ENCODE measurements at places on chromosomes 13 and 19. TPM values are rescaled to one million over a fixed set of nuclear protein-coding genes. Genes with fewer than 3 reads are reported as not detected.

The SGTA gene
- total RNA-seq, result 47.2 TPM

The UGGT2 gene
- total RNA-seq, result 31.4 TPM

The ATG4D gene
- 38.4 TPM for total RNA-seq

The KCNN1 gene
- total RNA-seq, result not detected

The TEKTIP1 gene
- total RNA-seq, result not detected

DNA sequence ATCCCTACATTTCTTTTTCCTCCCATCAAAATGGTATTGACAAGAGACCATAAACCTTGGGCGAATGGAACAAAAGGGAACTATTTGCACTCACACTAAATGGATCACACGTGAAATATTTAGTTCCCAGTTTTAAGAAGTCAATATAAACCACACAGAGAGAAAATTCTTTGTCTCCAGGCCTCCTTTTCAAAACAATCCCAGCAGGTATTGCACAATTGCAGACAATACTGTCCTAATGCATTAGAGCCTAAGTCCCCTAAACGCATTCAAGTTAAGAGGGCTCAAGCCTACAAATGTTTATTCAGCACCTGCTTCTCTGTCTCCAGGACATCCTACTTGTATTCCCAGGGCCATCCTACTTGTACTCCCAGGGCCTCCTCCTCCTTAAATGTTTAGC, 1.3 kb upstream of the B3GLCT start:
- no peak for DNase-seq

DNA sequence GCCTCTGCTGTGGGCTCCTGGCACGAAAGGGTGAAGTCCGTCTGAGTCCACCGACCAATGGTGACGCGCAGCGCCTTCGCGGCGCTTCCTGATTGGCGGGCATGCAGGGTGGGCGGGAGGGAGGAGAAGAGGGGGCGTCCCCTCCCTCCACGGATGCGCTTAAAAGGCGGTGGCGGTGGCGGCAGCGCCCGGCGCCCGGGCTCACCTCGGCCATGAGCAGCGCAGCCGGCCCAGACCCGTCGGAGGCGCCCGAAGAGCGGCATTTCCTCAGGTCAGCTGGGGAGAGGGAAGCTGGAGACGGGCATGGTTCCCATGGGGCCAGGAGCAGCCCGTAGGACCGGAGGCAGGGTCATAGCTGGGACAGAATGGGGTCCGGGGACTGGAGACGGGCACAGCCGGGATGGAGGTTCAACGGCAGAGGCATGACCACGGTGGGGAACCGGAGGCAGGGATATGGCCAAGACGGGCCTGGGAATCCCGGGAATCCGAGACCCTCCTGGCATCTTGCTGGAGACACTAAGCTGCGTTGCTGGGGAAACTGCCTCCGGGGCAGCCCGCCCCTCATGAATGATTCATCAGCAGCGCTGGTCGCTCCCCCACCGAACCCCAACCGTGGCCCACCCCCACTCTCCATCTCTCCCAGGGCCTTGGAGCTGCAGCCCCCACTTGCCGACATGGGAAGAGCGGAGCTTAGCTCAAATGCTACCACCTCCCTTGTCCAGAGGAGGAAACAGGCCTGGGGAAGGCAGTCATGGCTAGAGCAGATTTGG, at the start of gene YJEFN3:
Gene YJEFN3 (plus strand): TSS at position 191 of the 770 bp plus-strand sequence. CDS start 22 bp downstream, at position 213.
- DNase-seq, result no peak

DNA sequence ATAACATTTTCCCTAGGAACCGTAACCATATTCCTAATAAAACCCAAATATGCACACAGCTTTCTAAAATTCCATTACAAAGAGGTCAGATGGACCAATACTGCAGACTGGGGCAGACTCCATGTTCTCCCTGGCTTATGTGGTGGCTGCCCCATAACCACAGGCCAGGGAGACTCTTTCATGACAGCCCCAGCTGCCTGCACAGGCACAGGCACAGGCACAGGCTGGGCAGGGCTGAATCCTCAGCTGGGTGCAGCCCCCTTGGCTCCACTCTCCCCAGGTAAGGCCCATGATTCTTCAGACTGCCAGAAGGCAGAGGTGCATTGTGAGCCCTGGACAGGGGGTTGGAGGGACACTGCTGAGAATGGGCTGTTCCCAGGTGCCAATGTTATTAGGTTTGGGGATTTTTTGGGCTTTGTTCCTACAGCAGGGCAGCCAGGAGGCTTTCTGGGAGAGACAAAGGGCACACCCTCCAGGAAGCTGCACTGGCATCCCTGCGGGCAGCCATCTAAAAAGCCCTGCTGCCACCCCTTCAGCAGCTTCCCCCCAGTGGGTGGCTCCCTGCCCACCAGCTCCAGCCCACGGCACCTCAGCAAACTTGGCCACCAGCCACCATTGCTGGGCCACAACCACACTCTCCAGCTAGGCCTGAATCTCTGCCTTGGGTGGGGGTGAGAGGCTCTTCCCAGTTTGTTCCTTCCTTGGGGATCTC, 20.0 kb downstream of the DOCK9 start:
- DNase-seq, result no peak

GRCh38 chr19:42316223-42317211, 3.4 kb downstream of the TMEM145 start:
- DNase-seq, result no peak

- DNase-seq, result no peak
Observed at GRCh38 chr13:33319859-33320258, 34.3 kb upstream of the STARD13 start.

DNA sequence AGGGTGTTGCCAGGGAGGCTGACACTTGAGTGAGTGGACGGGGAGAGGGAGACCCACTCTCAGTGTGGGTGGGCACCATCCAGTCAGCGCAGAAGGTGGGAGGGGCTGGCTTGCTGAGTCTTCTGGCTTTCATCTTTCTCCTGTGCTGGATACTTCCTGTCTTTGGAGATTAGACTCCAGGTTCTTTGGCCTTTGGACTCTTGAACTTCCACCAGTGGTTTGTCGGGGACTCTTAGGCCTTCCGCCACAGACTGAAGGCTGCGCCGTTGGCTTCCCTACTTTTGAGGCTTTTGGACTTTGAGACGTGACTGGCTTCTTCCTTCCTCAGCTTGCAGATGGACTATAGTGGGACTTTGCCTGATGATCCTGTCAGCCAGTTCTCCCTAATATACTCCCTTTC, 4.3 kb upstream of the LENG8 start:
- no peak for DNase-seq

DNA sequence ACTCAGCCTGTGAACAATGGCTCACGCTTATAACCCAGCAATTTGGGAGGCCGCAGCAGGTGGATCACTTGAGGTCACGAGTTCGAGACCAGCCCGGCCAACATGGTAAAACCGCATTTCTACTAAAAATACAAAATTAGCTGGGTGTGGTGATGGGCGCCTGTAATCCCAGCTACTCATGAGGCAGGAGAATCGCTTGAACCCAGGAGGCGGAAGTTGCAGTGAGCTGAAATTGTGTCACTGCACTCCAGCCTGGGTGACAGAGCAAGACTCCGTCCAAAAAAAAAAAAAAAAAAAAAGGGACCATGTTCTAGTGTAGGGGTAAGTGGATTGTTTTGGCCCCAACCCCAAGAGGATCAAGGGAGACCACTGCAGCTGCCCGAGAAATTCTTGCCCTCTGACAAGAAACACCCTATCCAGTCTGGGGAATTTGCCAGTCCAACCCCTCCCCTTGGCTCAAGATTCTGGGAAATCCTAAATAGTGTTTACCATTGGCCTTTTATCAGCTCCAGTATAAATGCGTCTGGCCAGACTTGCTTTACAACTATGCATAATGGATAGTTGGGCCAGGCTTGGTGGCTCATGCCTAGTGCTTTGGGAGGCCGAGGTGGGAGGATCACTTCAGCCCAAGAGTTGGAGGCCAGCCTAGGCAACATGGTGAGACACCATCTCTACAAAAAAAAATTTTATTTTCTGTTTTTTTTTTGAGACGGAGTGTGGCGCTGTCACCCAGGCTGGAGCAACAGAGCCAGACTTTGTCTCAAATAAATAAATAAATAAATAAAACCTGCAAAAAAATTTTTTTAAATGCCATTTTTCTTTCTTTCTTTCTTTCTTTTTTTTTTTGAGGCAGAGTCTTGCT, 5.1 kb upstream of the DHDH start:
- DNase-seq, result no peak

GRCh38 chr13:102914339-102914930, 68.6 kb downstream of the ERCC5 start:
- DNase-seq, result no peak

GRCh38 chr19:33484226-33484774, 37.3 kb downstream of the PEPD start:
- DNase-seq, result no peak

GRCh38 chr13:86464193-86464592, 665.0 kb upstream of the SLITRK6 start:
- no peak for DNase-seq

DNA sequence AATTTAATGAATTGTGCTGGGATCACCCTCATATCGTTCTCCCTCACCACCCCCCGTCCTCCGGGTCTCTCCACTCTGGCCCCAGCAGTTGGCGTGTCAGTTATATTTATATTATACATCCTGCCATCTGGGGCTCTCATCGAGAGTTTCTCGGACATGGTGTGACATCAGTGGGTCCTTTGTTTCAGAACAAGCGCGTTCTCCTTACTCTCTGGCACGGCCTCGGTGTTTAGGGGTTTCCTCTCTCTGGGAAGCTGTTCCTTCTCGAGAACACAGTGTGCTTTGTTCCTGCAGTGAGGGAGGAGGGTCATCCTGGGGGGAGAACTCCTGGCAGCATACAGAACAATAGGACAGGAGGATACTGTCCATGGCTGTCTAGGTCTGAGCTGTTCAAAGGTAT, 9.8 kb upstream of the MCF2L start:
- DNase-seq, result no peak
